ENCODE measurements at places on chromosomes 4 and X.

- no peak for DNase-seq
Observed at GRCh38 chr4:32003548-32003947, 1283.4 kb downstream of the PCDH7 start.

- no peak for DNase-seq
Observed at GRCh38 chr4:14871676-14872430, 130.4 kb upstream of the CPEB2 start.

GRCh38 chrX:47877327-47877726 is 40.6 kb downstream of the ZNF81 start:
- DNase-seq, result no peak

DNA sequence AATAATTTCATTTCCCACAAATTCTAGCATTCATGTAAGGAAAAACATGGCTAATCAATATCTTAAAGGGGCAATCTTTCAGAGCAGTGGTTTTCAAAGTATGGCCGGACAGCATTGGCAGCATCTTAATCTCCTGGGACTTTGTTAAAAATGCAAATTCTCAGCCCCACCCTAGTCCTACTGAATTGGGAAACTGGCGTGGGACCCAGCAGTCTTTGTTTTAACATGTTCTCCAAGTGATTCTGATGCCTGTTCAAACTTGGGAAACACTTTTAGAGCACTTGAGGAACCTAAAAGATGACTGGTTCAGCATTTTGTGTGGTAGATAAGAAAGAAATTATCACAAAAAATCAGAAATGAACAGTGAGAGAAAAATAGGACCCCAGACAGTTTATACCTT is 65.7 kb downstream of the ZFX start:
- no peak for DNase-seq

GRCh38 chr4:23369331-23369730 is 520.5 kb downstream of the PPARGC1A start:
- DNase-seq, result no peak

- DNase-seq, result no peak
Observed at GRCh38 chrX:66328950-66329596, 165.0 kb downstream of the HEPH start.

DNA sequence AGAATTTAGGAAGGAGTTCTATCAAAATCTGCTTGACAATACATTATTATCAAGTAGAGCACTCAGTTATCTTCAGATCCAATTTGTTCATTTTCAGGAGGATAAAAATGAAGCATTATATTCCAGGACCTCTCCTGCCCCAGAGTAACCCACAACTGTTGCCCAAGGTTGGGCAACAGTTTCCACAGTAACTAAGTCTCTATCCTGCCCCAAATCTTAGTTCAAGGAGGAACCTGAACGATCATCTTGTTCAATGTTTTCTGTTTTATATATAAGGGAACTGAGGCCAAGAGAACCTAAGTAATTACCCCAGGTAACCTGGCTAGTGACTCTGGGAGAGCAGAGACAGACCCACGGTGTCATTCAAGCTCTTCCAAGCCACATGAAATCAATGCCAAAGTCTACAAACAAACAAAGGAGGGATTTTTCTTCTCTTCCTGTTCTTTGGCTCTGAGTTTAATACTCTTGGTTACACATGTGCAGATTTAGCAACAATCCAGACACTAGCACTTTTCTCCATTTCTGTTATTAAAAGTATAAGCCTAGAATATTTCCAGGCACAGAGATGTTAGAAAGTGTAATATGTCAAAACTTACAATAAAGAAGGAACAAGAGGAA is 105.6 kb downstream of the C4orf51 start:
- no peak for DNase-seq

- no peak for DNase-seq
Observed at GRCh38 chr4:94244087-94244828, 36.6 kb downstream of the SMARCAD1 start.

DNA sequence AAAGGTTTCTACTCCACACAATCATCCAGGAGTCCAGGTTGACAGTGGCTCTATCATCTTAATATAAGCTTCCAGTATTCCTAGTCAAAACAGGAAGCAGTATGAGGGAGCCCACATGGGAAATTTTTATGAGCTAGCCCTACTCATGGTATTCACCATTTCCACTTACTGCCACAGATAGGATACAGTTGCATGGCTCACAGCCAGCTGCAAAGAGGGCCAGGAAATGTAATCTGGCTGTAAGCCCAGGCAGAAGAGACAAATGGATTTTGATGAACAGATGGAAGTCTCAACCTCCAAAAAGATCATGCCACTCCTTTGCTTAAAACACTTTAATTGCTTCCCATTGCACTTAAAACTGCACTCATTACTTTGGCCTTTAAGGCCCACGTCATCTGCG is 150.6 kb downstream of the ADAMTS3 start:
- no peak for DNase-seq

- DNase-seq, result no peak
Observed at GRCh38 chrX:37424000-37424429, 74.9 kb downstream of the PRRG1 start.

- DNase-seq, result no peak
Observed at GRCh38 chrX:40167850-40168479, 70.2 kb upstream of the BCOR start.

DNA sequence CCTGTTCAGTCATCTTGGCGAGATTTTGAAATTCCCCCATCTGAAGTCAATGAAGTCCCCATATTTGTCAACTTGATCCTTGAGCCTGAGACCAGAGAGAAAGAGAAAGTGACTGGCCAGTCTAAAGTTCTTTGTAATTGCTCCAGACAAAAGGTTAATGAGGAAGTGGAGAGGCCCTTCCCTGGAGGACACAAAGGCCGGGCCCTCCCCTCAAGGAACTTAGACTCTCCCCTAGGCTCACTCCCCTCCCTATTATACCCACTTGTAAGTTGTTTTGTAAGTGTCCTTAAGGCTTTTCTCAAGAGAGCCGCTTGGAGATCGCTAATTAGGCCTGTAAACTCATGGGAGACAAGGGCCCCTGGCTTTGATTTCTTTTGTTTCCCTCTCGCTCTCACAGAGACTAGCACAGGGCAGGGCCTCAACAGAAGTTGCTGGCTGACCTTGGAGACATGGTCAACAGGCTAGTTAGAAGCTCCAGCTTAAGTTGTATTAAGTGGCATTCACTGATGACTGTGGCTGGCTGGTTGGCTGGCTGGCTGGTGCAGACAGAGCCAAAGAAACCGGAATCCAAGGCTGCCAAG is 20.3 kb upstream of the GPC4 start:
- DNase-seq, result no peak

GRCh38 chr4:94409962-94410361 is 41.8 kb upstream of the PDLIM5 start:
- no peak for DNase-seq

DNA sequence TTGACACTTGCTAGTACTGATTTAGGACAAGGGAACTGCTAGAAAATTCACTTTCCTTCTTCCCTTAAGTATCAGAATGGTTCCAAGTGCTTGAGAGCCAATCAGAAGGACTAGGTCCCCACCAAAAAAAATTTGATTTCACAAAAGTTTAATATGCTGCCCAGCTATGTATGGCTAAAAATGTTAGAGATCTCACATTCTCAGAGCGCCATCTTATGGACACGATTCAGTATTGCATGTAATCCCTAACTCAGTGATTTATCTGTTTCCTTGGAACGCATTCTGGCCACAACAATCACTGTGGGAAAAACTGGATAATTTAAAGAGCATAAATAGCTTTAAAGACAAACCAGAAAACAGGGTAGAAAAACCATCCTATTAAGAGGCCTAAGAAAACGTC is 255.1 kb upstream of the GPC4 start:
- DNase-seq, result no peak
